Stomach (tissue), 19 donors: ENCODE measurements at places on chromosomes 16 and 17. TPM values are rescaled to one million over a fixed set of nuclear protein-coding genes. Genes with fewer than 3 reads are reported as not detected.

- no peak overlapping the region for H3K4me3 ChIP-seq
- peaks cover 91% of the 10 kb centered on the region for H3K36me3 ChIP-seq
- no peak overlapping the region for H3K27ac ChIP-seq
Observed at GRCh38 chr17:4175921-4176807, 33.2 kb downstream of the CYB5D2 start.

DNA sequence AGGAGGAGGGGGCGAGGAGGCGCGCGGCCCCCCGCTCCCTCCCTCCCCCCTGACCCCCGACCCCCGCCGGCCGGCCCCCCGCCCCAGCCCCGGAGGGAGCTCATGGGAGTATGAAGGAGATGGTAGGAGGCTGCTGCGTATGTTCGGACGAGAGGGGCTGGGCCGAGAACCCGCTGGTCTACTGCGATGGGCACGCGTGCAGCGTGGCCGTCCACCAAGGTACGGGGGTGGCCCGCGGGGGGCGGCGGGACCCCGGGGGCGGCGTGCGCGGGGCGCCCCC is 390 bp downstream of the MLLT6 start:
- peak overlapping the region; percentile 87 for H3K4me3 ChIP-seq
- H3K4me1 ChIP-seq = peaks cover 46% of the 10 kb centered on the region
- no peak for DNase-seq
- peaks cover 34% of the 10 kb centered on the region for H3K36me3 ChIP-seq

GRB7 gene
- 14.7 TPM for polyA plus RNA-seq

DNA sequence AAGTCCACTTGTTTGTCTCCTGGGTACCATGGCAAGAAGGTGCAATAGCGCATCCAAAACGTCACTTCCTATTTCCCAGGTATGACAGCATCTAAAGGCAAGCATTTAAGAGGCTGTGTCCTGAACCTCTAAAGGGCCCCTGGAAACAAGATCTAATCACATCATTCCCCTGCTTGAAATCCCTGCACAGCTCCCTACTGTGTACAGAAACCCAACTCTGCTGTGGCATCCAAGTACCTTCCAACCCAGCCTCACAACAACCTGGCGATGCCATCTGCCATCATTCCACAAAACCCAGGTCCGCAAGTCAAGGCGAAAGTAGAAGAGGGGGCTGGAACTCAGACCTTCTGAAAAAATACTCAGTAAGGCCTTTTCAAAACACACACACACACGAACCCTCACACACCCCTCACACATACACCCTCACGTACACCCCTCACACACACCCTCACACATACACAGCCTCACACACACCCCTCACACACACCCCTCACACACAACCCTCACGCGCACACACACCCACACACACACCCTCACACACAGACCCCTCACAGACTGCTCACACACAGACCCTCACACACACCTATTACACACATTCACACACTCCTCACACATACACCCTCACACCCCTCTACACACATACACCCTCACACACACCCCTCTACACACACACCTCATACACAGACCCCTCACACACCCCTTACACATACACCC is 24.5 kb downstream of the C17orf67 start:
- DNase-seq = no peak
- H3K4me3 ChIP-seq = no peak overlapping the region
- no peaks in the 10 kb centered on the region for H3K36me3 ChIP-seq
- no peaks in the 10 kb centered on the region for H3K27me3 ChIP-seq
- no peak overlapping the region for H3K27ac ChIP-seq
- peaks cover 4% of the 10 kb centered on the region for H3K4me1 ChIP-seq

MYL11 gene
- polyA plus RNA-seq = 4.7 TPM

SHCBP1 gene
- 1.7 TPM for polyA plus RNA-seq

- no peaks in the 10 kb centered on the region for H3K27me3 ChIP-seq
- H3K4me3 ChIP-seq = no peak overlapping the region
- no peak for DNase-seq
- no peak overlapping the region for H3K27ac ChIP-seq
- no peaks in the 10 kb centered on the region for H3K4me1 ChIP-seq
Observed at GRCh38 chr17:6041246-6041645, 28.9 kb upstream of the WSCD1 start.

C1QTNF8 gene
- not detected for polyA plus RNA-seq

DNA sequence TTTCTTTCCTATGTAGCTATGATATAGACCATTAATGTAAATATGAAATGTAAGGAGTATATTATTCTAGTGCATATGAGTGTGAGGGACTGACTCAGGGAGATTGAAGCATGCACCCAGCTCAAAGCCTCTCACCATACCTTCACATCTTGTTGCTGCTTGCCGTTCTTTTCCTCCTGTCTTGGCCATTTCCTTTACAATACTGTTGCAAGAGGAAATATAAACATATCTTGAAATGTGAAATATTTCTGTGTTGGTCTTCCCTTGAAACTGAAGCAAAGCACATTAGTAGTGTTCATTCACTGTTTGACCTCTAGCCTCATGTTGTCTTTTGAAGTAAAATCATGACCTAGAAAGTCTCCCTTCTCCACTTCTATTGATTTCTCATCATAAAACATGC is 46.6 kb downstream of the PHKB start:
- H3K4me1 ChIP-seq = no peaks in the 10 kb centered on the region
- DNase-seq = no peak
- H3K4me3 ChIP-seq = no peak overlapping the region
- H3K27ac ChIP-seq = no peak overlapping the region
- peaks cover 60% of the 10 kb centered on the region for H3K36me3 ChIP-seq

DNA sequence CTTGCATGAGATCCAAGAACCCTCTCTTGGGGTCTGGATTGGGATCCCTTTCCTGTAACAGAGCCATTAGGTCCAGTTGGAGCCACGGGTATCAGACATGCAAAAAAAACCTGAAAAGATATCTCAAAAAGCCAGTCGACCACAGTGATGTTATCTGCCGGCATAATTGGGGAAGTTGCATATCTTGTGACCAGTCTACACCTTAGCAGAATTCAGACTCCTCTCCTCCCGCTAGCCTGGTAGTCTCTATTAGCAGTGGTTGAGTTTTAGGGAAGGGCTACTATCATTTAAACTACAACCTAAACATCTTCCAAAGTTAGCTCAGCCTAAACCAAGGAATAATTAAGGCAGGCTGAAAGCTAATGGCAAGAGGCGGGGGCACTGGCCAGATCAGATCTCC is 16.2 kb upstream of the PSMD7 start:
- no peaks in the 10 kb centered on the region for H3K36me3 ChIP-seq
- H3K4me1 ChIP-seq = no peaks in the 10 kb centered on the region
- no peaks in the 10 kb centered on the region for H3K27me3 ChIP-seq
- H3K27ac ChIP-seq = no peak overlapping the region

- DNase-seq = no peak
- H3K27ac ChIP-seq = no peak overlapping the region
- H3K36me3 ChIP-seq = no peaks in the 10 kb centered on the region
- H3K27me3 ChIP-seq = no peaks in the 10 kb centered on the region
Observed at GRCh38 chr16:78199325-78200022, 100.0 kb downstream of the WWOX start.

GRCh38 chr17:7929158-7930023 is at the start of gene KCNAB3:
KCNAB3 (minus strand) TSS chr17:7929856; CDS start chr17:7929435, 421 bp downstream.
- H3K4me3 ChIP-seq = peak within 1 kb of the TSS; percentile 74
- no peak for DNase-seq
- peaks cover 11% of the 10 kb centered on the region for H3K4me1 ChIP-seq
- peaks cover 7% of the 10 kb centered on the region for H3K36me3 ChIP-seq

MLST8 gene
- 55.3 TPM for polyA plus RNA-seq

GRCh38 chr16:88376835-88377726 is 5.7 kb upstream of the ZNF469 start:
- no peak overlapping the region for H3K4me3 ChIP-seq
- H3K27me3 ChIP-seq = no peaks in the 10 kb centered on the region
- H3K36me3 ChIP-seq = no peaks in the 10 kb centered on the region
- DNase-seq = no peak

DNA sequence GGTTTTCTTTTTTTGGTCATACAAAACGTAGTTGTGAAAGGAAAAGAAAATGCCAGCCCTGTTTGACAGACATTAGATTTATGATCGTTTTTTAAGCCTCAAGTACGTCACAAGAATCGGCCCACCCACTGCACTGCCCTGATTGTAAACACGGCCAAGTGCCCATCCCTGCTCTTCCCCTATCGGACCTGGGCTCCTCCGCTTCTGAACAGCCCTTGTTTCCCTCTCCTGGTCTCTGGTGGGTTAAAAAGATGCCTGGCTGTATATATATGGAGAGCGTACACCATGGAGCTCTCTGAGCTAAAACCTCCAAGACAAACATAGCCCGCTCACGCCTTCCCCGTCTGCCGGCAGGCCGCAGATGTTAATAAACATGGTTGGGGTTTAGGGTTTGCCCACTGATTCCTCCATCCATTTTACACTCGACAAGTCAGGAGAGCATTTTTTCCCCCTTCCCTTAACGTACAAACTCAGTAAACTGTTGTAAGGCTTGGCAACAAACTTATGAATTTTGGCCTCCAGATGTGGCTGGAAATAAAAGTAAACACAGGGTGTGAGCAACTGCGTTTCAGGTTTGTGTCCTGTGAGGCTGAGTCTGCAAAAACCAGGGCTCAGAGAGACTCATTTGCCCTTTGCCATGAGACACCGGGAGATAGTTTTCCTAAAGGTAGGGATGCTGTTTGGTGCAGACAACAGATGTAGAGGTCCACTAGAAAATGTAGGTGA is 325.9 kb downstream of the SOX9 start:
- H3K4me1 ChIP-seq = peaks cover 26% of the 10 kb centered on the region
- peak overlapping the region; percentile 73 for H3K27ac ChIP-seq

ASGR2 gene
- polyA plus RNA-seq = not detected

- no peak overlapping the region for H3K27ac ChIP-seq
- peaks cover 15% of the 10 kb centered on the region for H3K4me1 ChIP-seq
- DNase-seq = no peak
- no peaks in the 10 kb centered on the region for H3K27me3 ChIP-seq
- no peak overlapping the region for H3K4me3 ChIP-seq
Observed at GRCh38 chr17:44204441-44204882, 4.8 kb upstream of the ATXN7L3 start.

C16orf96 gene
- not detected for polyA plus RNA-seq

DNA sequence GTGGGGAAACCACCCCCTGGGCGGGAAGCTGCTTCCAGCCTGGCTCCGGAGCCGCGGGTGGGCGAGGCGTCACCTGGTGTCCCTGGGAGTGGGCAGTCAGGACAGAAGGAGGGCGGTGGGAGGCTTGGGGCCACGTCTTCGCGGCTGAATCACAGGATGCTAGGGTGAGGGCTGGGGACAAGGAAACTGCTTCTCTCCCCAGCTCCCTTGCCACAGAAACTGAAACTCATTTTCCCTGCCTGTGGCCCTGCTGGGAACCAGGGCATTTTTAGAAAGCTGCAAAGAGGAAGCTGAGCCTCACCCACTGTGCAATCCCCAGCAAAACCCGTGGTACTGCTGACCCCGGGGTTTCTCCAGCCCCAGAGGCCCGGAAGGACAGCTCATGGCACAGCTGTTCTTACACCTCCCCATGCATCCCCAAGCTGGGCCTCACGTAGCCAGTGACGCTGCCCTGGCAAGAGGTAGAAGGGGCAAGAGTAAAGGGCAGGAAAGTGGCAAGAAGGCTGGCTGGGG is 8.2 kb downstream of the RHBDF2 start:
- no peaks in the 10 kb centered on the region for H3K36me3 ChIP-seq
- peak overlapping the region; percentile 20 for H3K4me3 ChIP-seq
- H3K27ac ChIP-seq = peak overlapping the region; percentile 52
- no peaks in the 10 kb centered on the region for H3K27me3 ChIP-seq
- H3K4me1 ChIP-seq = peaks cover 46% of the 10 kb centered on the region

RHBDL1 gene
- 2.1 TPM for polyA plus RNA-seq

GRCh38 chr17:56754523-56755208 is 79.1 kb downstream of the C17orf67 start:
- peak; percentile 48 for DNase-seq
- H3K4me1 ChIP-seq = no peaks in the 10 kb centered on the region
- H3K27ac ChIP-seq = no peak overlapping the region

PRSS21 gene
- 0.65 TPM for polyA plus RNA-seq

GRCh38 chr17:6714315-6714874 is 1.2 kb upstream of the SLC13A5 start:
- H3K27ac ChIP-seq = no peak overlapping the region
- DNase-seq = no peak
- H3K4me3 ChIP-seq = no peak overlapping the region
- H3K27me3 ChIP-seq = peaks cover 59% of the 10 kb centered on the region

- no peak overlapping the region for H3K4me3 ChIP-seq
- DNase-seq = no peak
- peaks cover 11% of the 10 kb centered on the region for H3K4me1 ChIP-seq
- peak overlapping the region; percentile 68 for H3K27ac ChIP-seq
- H3K27me3 ChIP-seq = no peaks in the 10 kb centered on the region
- H3K36me3 ChIP-seq = no peaks in the 10 kb centered on the region
Observed at GRCh38 chr16:84933774-84934631, 77.3 kb downstream of the ZDHHC7 start.

GRCh38 chr17:4969047-4969550 is 1.5 kb upstream of the SPAG7 start:
- peak overlapping the region; percentile 64 for H3K4me3 ChIP-seq
- H3K36me3 ChIP-seq = peaks cover 53% of the 10 kb centered on the region
- no peaks in the 10 kb centered on the region for H3K27me3 ChIP-seq
- no peak for DNase-seq
- peaks cover 28% of the 10 kb centered on the region for H3K4me1 ChIP-seq
- peak overlapping the region; percentile 93 for H3K27ac ChIP-seq

GRCh38 chr17:58279736-58280479 is 827 bp downstream of the MPO start:
- peaks cover 37% of the 10 kb centered on the region for H3K27me3 ChIP-seq
- H3K4me3 ChIP-seq = no peak overlapping the region
- H3K36me3 ChIP-seq = no peaks in the 10 kb centered on the region
- no peak overlapping the region for H3K27ac ChIP-seq
- H3K4me1 ChIP-seq = peaks cover 15% of the 10 kb centered on the region

- H3K4me1 ChIP-seq = peaks cover 36% of the 10 kb centered on the region
- no peaks in the 10 kb centered on the region for H3K36me3 ChIP-seq
- peak; percentile 90 for DNase-seq
Observed at GRCh38 chr16:86575754-86576557, 2.4 kb upstream of the FOXL1 start.

DNA sequence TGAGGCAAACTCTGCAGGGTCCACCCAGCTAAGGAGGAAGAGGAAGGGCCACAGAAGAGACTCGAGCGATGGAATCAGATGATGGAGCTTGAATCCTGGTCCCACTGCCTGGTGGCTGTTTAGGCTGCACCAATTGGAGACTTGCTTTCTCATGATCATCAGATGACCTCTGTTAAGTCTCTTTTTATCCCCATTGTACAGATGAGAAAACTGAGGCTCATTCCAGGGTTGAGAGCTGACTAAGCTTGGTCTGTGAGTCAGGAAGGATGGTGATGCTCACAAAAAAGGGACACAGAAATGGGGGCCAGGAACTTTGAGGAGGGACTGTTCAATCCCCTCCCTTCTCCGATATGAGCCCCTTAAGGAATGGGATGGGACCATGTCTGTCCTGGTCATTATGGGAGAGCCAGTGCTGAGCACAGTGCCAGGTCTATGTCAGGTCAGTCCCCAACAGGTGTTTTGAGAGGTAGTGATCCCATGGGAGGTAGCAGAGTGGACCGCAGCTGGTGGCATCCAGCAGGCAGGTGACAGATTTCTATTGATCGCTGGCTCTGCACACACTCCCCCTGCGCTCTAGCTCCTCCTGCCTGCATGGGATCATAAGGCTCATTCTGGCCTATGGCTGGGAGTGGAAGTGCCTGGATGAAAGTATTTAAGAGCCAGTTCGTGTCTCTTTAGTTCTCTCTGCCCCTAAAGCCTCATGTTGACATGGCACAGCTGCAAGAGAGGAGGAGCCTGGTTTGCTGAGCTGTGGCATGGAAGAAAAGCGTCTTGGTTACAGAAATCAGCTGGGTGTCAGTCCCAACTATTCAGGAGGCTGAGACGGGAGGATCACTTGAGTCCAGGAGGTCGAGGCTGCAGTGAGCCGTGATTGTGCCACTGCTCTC is 27.2 kb downstream of the SNX20 start:
- H3K4me3 ChIP-seq = no peak overlapping the region
- H3K27ac ChIP-seq = no peak overlapping the region
- no peaks in the 10 kb centered on the region for H3K36me3 ChIP-seq
- DNase-seq = no peak
